Umbilical cord (tissue), 2 donors: ENCODE measurements at places on chromosomes 7 and 10.

DNA sequence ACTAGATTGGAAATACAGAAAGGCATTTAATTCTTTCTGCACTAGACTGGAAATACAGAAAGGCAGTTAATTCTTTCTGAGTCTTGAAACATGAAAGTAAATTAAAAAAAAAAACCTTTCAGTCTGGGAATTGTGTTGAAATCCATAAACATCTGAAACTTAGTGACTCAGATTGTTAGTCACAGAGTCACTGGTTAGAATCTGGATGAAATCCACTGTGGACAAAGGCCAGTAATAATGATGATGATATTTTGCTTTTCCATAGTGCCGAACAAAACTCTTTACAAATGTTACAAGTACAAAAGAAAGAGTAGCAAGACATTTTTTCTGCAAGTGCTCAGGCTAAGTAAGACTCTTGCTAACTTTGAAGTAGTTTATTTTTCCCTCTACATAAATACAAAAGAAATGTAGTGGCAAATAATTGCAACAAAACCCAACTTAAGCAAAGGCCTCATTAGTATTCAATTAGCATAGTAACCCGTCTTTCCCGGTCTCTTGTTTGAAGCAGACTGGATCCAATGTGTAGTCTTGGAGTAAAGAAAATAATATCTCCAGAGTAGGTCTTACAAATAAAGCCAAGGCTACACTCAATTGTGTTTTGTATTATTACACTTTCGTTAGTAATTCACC, 5.8 kb upstream of the PRTFDC1 start:
- DNase-seq: peak; percentile 69

- no peak for DNase-seq
Observed at GRCh38 chr10:73856261-73856660, 18.1 kb downstream of the CAMK2G start.

- no peak for DNase-seq
Observed at GRCh38 chr7:78450706-78451105, 652.1 kb downstream of the PHTF2 start.

DNA sequence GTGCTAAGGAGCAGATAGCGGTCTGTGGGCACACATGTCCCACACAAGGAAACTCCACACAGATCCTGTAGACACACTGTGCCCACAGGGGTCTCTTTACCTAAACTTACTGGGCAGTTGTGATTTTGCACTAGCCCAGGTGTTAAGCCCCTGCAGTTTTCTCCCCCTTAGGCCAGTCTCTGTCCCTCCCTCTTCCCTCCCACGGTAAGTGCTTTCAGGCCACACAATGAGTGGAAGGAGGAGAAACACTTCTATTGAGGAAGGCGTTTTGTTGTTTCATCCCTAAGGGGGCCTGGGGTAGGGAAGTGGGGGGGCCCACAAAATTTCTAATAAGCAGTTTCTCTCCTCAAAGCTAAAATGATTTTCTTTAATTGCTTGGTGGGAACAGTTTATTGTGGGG, 51.4 kb downstream of the FBXW4 start:
- no peak for DNase-seq

DNA sequence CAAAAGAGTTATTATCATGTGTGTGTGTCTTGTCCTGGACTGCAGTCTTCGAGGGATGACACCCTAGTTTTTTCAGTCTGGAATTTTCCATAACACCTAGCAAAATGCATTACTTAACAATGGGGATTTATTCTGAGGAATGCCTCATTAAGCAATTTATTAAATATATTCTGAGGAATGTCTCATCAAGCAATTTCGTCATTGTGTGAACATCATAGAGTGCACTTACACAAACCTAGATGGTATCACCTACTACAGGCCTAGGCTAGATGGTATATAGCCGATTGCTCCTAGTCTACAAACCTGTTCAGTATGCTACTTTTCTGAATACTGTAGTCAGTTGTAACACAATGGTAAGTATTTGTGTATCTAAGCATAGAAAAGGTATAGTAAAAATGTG, 1.1 kb upstream of the STEAP4 start:
- DNase-seq: no peak

- no peak for DNase-seq
Observed at GRCh38 chr7:94584113-94584512, 71.8 kb downstream of the SGCE start.

GRCh38 chr7:70571403-70571934, 560.5 kb upstream of the GALNT17 start:
- no peak for DNase-seq

GRCh38 chr10:51608211-51608610, 91.2 kb downstream of the CSTF2T start:
- no peak for DNase-seq

DNA sequence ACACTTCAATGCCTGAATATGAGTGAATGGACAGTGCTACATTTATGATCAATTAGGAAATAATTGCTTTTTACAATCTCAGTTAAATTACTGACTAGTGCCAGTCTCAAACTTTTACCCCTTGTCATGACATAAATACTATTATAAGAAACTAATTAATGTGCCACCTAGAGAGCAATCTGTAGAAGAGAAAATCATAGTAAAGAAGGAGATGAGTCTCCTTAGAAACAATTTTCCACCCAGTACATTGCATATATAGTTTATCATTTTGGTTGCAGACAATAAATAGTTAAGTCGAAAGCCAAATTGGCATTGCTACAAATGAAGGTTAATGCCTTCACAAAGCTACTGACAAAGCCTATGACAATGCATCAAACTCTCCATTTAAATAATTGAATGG, 68.6 kb downstream of the SLC13A1 start:
- DNase-seq: no peak

GRCh38 chr7:47897831-47898230, 50.4 kb downstream of the PKD1L1 start:
- no peak for DNase-seq

GRCh38 chr7:28671526-28671925, 259.2 kb downstream of the CREB5 start:
- DNase-seq: no peak

DNA sequence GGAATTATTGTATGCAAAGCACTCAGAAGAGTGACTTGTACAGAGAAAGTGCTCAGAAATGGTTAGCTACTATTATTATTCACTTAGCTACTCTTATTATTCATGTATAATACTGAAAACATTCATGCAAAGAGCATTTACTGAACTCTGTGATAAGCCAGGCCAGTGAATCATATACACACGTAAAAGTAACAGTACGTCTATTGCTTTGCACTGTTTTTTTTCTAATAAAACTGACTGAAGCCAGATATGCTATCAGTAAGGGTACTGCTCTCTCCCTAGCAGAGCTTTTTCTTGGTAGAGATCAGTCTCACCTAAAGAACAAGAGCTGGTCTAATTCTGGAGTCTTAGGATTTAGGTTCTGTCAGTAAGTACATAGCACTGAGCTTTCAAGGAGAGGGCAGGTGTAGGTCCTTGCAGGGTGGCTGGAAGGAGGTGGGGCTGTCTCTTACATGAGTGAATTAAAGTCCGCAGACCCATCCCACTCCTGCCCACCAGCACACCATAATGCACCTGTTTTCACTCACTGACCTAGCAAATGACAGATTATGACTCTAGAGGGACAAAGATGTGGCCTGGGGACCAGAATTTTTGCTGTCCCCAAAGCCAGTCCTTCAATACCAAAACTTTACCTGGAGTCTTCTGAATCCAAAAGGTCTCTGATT, 145.9 kb downstream of the ARID5B start:
- DNase-seq: peak; percentile 89

DNA sequence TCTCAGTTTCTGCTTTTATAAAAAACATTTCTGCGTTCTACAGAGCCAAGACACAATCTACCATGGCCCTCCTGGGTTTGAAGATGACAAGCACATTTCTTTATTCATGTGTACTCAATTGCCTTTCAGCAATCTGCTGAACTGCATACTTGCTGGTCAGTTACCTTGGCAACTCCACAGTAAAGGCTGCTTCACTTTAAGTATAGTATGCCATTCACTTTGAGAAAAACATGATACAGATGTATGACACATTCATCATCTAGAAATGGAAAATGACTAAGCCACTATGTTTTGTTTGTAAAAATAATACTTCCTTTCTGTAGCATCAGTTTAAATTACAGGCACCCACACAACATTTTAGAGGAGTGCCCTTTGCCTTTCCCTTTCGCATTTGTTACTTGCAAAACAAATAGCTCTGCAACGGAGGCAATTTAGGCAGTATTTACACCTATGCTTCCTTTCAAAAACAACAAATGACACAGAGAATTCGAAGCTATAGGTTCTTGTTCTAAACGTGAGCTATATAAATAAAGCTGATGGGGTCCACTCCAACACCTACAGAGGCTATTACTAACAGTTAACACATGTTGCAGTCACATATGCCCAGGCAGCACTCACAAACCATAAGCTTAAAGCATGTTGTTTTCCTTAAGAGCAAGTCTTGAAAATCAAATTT, 23.5 kb downstream of the SGCE start:
- peak; percentile 71 for DNase-seq

- no peak for DNase-seq
Observed at GRCh38 chr7:116315803-116316202, 105.5 kb downstream of the TES start.

DNA sequence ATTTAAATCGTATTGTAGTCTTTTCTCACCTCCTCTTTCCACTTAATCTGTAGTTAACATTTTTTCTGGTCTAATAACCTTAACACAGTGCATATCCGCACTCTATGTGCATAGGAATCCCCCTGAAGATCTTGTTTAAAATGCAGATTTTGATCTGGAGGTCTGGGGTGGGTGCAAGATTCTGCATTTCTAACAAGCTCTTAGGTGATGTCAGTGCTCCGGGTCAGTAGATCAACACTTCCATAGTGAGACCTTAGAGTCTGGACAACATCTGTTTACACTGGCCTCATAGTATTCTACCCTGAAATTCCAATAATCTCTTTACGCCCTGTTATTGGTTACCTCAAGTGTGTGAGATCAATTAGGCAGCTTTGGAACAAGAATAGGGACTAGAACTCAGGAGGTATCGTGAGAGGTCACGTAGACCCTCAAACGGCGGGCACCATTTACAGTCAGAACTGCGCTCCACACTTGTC, 434 bp upstream of the PLEKHA8 start:
- DNase-seq: no peak

DNA sequence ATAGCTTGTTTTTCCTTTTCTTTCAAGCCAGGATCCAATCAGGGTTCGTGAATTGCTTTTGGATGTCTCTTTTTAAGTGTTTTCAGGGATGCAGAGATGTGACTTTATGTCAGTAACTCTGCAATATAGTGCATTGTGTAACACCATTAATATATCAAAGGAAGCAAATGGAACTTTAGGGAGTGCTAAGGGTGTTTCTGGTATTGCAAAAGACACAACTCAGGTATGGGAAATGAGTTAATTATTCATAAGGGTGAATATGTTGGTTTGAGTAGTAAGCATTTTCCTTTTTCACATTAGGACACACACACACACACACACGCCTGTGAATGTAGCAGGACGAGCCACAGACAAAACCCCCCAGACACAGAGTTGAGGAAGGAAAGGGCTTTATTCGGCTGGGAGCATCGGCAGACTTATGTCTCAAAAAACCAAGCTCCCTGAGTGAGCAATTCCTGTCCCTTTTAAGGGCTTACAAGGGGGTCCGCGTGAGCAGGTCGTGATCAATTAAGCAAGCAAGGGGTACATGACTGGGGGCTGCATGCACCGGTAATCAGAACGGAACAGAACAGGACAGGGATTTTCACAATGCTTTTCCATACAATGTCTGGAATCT, 31.8 kb upstream of the GSDME start:
- DNase-seq: no peak

- DNase-seq: no peak
Observed at GRCh38 chr10:66834802-66835201, 91.0 kb upstream of the LRRTM3 start.

GRCh38 chr7:156566812-156567549, 73.6 kb upstream of the RNF32 start:
- no peak for DNase-seq

DNA sequence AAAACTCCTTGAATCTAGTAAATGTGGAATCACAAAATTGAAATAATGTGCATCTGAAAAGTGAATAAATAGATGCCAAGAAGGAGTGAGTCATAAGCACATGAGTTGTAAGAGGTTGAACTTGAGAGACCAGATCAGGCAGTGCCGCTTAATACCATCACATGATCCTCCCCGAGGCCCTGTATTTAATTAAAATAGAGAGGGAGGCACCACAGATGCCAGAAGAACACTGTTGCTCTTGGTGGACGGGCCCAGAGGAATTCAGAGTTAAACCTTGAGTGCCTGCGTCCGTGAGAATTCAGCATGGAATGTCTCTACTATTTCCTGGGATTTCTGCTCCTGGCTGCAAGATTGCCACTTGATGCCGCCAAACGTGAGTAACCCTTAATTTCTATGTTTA, at the start of gene GPNMB:
Gene GPNMB (plus strand): TSS at position 221 of the 400 bp plus-strand sequence. CDS start 83 bp downstream, at position 304.
- DNase-seq: peak; percentile 93

GRCh38 chr7:34087892-34088891, 182.9 kb downstream of the BMPER start:
- DNase-seq: no peak

GRCh38 chr7:38751416-38751815, 120.2 kb upstream of the AMPH start:
- no peak for DNase-seq

GRCh38 chr10:133159950-133160825, at the start of gene KNDC1:
Gene KNDC1 (plus strand): TSS chr10:133160219. CDS start chr10:133160468, 249 bp downstream.
- peak; percentile 57 for DNase-seq

DNA sequence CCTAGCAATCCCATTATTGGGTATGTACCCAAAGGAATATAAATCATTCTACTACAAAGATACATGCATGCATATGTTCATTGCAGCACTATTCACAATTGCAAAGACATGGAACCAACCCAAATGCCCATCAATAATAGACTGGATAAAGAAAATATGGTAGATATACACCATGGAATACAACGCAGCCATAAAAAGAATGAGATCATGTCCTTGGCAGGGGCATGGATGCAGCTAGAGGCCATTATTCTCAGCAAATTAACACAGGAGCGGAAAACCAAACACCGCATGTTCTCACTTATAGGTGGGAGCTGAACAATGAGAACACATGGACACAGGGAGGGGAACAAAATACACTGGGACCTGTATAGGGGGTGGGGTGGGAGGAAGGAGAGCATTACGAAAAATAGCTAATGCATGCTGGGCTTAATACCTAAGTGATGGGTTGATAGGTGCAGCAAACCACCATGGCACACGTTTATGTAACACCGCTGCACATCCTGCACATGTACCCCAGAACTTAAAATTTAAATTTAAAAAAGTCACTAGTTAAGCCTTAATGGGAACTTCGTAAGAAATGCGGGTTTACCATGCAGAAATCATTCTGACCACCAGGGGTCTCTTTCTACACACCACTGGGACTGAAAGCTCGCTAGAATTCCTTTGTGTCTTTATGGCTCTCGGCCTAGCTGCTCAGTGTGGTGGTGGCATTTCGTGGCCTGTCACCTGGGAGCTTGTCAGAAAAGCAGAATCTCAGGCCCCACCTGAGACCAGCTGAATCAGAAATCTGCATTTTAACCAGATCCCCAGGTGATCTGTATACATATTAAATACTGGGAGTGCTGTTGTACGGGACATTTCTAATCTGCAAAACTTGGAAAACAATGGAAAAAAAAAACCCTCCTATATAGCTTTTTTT, 9.5 kb downstream of the ANKRD1 start:
- peak; percentile 83 for DNase-seq

DNA sequence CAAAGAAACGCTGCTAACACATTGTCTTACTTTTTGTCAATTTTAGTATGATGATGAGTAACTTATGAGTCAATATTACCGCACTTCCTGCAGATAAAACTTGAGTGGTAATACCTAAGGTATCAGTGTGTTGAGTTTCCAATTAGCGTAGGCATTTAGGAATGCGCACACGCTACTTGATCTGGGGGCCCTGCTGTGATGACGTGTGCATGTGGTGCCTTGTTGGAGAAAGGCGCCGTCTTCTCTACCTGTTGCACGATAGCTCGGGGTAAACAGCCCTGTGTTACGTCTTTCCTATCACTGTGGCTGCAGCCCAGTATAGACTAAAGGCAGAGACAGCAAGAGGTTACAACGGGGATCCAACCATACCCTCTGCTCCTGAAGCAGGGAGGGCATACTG, 476.8 kb upstream of the ADARB2 start:
- peak; percentile 23 for DNase-seq
